NCI-H1436 treated with DMSO at 0.1 percent for 48 hours (cell line): ENCODE measurements at places on chromosomes 2 and 18.
A peak's percentile ranks its signal among the peaks of the same experiment; 100 is the strongest.

GRCh38 chr2:226408141-226408540 lies 391.5 kb downstream of the IRS1 start:
- no peak for DNase-seq

GRCh38 chr2:221203856-221204255 lies 368.2 kb downstream of the EPHA4 start:
- peak; percentile 51 for DNase-seq

DNA sequence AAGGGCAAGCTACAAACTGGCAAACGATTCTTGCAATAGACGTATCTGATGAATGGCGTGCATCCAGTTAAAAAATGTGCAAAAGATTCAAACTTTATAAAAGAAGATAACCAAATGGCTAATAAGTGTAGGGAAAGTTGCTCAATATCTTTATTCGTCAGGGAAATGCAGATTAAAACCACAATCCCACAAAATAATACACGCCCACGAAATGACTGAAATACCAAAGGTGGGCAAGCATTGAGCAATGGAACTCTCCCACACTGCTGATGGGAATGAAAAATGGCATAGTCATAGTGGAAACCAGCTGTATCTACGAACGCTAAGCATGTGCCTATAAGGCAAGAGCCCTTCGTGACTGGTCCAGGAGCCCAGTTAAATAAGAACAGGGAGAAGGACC lies 168.6 kb upstream of the SIX2 start:
- DNase-seq, result no peak

- DNase-seq, result no peak
These were observed 205.7 kb downstream of the BCL11A start for GRCh38 chr2:60347781-60348180.

DNA sequence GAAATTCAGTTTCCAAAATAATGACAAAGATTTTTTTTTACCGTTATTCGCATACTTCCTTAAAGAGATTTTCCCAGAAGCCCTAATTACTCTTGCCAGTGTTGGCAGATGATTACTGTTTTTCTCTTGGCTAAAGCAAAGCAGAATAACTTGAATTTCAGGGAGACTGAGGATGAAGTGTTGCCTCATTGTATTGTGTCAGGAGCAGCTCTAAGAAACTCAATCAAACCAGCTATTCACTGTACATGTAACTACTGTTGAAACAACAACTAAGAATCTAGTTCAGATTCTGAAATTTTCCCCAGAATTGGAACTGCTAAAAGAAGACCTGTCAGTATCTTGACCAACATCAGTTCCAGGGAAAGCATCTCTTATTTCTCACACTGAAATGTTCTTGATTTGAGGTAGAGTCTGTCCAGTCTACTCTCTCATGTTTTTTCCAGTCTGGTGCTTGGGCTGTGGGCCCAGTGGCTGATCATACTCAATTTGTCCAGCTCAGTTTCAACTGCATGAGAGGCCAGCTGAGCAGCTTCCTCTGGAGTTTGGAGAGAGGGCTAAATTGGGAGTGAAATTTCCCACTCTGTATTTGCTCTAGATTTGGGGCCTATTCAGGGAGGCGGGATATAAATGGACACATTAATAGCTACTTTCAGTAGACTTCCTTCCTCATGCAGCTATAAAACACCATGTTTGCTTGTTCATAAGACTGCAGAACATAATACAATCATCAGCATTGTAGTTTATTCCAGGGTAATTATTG lies 78.5 kb downstream of the PPP1R1C start:
- no peak for DNase-seq

- DNase-seq, result no peak
These were observed 139.9 kb upstream of the CDH7 start for GRCh38 chr18:65610939-65611338.

DNA sequence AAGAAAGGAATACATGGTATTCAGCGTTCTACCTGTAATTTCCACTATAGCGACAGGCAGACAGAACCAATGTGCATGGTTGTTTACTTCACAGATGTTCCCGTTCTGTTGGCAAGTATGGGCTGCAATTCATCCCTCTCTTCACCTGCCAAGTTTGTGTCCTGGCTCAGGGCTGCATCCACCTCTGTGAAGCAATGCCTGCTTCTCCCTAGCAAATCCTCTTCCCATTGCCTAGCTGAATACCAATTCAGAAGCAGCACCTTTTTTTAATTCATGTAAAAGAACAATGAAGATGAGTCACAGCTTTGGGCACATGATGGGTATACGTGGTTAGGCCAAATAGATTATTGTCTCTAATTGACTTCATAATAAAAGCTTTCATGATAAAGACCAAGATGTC lies 54.7 kb upstream of the LRATD1 start:
- no peak for DNase-seq

DNA sequence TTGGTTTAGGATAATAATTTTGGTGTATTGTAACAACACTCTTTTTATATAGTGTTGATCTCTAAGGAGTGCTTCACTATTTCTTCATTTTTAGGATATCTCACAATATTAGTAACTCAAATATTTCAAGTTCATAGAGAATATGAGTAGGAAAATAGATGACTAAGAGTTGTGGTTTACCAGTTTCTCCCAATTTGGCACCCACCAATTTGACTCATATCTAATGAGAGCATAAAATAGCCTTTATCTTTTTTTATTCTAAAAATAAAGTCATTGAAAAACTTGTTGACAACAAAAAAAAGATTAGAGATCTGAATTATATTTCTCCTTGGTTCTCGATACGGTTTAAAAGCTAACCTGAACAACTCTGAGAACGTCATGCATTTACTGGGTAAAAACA lies 204.0 kb downstream of the PARD3B start:
- DNase-seq, result no peak

- DNase-seq, result no peak
These were observed 256.7 kb upstream of the RBBP8 start for GRCh38 chr18:22676423-22676822.

- DNase-seq, result no peak
These were observed 220.8 kb downstream of the SH3RF3 start for GRCh38 chr2:109349503-109350465.

DNA sequence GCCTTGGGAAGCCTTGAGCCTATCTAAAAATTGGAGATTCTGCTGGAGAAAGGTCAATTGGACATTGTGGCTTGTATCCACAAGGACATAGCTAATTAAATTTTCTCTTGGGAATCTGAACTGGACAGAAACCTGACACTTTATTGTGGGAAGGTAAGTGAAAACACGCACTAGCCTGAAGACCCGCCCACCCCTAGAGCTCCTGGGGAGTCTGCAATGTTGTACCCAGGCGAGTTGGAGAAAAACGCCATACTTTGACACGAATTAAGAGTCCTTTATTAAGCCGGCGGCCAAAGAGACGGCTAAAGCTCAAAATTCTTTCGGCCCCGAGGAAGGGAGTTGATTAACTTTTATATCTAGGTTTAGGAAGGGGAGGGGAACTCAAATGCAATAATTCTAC lies 1.2 kb upstream of the ZNF892 start:
- DNase-seq, result no peak
